ENCODE measurements at places on chromosomes 2 and 18. TPM values are rescaled to one million over a fixed set of nuclear protein-coding genes. Genes with fewer than 3 reads are reported as not detected.

CBLN2 gene
- total RNA-seq: 73.7 TPM

ANKRD62 gene
- 0.10 TPM for total RNA-seq

THUMPD2 gene
- total RNA-seq: 16.8 TPM

COL4A4 gene
- 1.7 TPM for total RNA-seq

IL37 gene
- not detected for total RNA-seq
